ENCODE measurements at places on chromosomes 16 and 17.

- DNase-seq: no peak
These were observed 59.8 kb downstream of the PGS1 start for GRCh38 chr17:78438271-78438691.

DNA sequence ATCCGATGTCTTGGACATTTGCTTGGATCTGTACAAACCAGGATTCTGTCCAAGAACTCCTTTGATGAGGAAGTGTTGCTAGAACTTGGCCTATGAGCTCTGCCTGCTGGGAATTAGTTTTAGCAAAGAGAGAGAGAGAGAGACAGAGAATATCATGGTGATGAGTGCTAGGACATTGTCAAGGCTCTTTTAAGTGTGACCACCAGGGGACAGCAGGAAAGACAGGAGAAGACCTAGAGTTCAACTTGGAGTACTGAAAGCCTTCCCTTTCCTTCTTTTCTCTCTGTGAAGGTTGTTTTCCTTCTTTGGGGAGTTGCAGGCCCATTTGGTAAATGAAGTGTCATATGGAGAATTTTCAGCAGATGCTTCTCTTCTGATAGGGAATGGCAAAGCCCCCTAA is 389.2 kb upstream of the HSBP1 start:
- no peak for DNase-seq

DNA sequence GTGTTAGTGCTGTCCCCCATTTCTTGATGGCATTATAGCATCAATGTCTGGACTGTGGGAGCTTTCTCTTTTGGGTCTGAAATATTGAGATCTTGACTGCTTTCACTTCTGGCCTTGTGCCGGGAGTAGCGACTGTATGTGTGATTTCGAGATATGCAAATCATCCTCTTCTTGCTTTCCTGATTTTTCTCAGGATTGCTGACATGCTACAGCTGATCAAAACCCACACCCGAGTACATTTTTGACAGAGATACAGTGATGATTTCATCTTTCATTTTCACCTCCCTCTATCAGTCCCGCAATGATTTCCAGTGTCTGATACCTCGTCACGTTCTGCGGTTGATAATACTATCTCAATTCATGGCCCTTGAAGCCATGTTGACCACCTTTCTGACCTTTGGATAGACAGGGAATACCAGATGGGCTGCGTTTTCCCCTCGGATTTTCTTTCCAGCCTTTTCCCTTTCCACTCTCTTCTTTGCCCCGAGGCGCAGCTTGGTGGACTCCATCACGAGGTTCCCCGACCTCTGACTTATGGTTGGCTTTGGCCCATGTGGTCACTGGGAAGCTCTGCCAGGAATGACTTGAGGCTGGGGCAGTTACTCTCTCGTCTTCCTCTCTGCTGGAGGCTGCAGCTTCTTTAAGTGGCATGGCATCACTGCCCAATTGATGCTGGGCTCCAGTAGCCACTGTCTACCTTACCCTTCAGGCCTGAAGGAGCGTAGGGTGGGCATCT is 184.4 kb downstream of the SNX29 start:
- no peak for DNase-seq

GRCh38 chr17:65181237-65182061 is 44.3 kb downstream of the RGS9 start:
- DNase-seq: no peak

- no peak for DNase-seq
These were observed 10.6 kb upstream of the TMIGD1 start for GRCh38 chr17:30344283-30345088.

DNA sequence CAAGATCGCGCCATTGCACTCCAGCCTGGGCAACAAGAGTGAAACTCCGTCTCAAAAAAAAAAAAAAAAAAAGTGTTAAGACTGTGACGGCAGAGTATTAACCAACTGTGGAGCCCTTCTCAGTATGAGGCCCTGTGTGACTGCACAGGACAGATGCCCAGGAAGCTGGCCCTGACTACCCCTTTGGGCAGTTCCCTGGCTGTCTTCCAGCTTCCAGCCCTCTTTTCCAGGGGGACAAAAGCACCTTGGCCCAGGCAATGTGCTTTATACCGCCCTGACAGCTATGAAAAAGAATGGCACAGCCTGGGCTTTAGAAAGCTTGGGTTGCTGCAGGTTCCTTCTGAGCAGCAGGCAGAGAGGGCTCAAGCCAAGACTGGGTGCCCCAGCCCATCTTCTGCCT is 61.2 kb downstream of the AKAP1 start:
- DNase-seq: no peak

GRCh38 chr17:81328978-81329926 is 34.1 kb upstream of the SLC38A10 start:
- no peak for DNase-seq

Measured in renal cortex interstitium (tissue), 15 donors.